Left forelimb (tissue), 1 donor: ENCODE measurements at places on chromosomes 3 and 15.

DNA sequence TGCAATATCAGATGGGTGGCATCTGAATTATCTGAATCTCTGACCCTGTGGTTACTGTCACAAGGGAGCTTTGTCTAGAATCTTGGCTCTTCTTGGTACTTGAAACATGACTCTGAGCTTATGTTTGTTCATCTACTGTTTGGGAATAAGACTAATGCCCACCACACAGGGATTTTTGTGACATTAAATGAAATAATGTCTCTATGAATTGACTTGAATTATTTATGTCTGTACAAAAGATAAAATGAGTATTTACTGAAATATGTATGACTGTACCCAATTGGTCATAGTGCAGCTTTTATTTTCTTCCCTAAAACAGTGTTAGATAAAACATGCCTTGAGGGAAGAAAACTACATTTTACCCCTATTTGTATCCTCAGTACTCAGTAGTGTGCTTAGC is 87.9 kb upstream of the ZPLD1 start:
- DNase-seq, result no peak

DNA sequence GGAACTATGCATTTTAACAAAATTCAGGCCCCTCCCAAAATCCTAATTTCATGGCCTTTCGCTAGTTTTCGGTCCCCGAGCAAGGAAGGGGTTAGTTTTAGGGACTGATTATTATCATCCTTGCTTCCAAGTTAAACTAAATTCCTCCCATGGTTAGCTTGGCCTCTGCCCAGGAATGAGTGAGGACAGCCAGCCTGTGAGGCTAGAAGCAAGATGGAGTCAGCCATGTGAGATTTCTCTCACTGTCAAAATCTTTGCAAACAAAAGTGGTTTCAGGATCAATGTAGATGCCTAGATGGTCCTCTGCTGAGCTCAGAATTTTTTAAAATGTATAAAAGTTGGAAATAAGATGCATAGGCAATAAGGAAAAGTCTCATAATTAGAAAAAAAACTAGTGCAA is 208.9 kb downstream of the RSL24D1 start:
- DNase-seq, result no peak

DNA sequence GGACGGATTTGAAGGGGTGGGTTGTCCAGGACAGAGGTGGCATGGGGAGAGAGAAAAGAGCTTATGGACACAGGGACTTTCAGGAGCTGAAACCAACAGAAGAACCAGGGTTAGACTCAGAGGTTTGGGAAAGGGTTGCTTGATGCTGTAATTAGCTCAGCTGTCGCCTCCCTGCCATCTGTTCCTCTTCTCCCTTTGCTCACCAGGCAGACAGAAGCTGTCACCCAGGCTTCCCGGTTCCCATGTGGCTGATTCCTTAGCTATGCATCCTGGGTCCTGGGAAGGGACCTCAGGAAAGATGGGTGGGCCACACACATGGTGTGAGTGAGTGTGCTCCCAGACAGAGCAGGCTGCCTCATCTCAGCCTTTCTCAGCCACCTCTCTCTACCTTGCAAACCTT is 14.1 kb downstream of the PTPN23 start:
- no peak for DNase-seq

DNA sequence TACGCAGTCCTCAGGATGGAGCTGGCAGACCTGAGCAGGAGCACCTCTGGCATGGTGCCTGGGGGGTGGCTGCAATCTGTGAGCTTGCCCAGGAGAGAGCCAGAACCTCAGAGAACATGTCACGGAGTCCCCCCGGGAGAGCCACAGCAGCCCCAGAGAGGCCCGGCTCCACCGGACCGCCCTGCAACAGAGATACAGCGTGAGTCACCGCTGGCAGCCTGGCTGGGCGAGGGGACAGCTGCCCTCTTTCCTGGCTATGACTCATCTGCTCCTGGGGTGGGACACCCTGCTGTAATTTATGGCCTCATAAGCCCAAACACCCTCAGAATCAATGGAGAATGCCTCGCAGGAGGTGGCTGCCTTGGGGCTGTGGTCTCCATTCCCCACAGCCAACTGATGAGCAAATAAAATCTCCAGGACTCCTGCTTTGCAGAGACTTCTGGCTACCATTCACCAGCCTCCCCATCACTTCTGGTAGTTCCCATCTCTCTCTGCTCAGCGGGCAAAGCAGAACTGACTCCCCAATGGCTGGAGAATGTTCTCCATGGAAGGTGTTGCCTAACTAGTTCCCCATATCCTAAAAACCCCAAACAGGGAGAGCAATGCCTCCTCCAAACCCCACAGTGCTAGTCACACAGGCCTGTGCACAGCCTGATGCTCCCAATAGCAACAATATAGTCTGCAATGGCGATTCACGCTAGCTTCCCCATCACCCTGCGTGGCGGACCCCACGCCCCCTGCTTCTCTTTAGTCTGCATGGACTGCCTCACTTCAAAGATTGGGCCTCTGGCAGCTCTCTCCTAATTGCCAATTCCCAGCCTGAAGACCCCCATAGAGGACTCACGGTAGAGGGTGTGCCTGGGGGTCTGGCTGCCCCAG is 21.6 kb downstream of the ACSBG1 start:
- peak; percentile 66 for DNase-seq

DNA sequence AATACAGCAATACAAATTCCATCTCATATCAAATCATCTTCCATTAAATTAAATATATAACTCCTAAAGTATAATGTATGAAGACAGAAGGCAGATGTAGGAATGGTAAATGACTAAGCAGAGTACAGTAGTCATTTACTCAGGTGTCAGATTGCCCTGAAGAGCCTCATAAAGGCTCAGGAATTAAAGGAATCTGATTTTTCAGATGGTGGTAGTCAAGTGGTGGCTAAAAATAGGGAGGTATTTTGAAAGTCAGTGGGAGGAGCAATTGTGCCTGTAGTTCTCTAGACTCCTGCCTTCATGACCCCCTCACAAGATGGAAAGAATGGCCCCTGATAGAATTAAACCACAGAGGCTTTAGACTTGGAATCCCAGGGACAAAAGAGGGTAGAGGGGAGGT is 142.7 kb upstream of the SYNPR start:
- no peak for DNase-seq

DNA sequence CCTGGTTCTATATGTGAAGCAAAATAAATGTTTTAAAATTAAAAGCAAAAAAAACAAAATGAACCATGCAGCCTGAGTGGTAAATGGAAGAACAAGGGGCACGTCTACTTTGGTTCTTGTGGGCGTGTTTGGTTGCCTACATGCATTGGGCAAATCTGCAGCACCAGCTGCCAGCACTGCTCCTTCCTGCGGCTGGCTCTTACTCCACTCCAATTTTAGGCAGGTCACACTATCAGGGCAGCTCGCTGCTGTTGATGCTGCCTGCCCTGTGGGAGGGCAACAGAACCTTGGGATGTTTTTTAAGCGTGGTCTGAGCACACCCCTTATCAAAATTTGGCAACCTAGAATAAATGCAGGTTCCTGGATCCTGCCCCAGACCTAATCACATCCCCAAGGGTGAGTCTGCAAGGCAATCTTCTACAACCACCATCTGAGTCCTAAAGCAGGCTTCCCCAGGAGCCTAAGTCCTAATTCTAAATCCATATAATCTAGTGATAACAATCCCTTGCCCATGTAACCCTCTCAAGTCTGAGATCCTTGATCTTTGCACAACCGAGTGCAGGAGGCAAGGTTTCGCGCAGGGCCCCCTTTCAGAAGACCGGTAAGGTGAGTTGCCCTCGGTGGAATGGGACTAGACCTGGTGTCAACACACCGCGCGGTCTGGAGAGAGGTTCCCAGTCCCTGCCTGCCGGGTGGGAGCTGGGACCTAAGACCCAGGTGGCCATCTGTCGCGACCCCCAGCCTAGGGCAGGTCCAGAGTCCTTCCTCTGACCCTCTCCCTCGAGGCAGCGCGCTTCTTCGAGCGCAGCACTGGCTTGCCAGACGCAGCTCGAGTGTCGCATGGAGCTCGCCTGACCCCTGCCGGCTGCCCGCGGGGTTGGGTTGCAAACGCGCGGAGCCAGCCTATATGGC is 15.9 kb downstream of the IVD start:
- DNase-seq, result peak; percentile 88

DNA sequence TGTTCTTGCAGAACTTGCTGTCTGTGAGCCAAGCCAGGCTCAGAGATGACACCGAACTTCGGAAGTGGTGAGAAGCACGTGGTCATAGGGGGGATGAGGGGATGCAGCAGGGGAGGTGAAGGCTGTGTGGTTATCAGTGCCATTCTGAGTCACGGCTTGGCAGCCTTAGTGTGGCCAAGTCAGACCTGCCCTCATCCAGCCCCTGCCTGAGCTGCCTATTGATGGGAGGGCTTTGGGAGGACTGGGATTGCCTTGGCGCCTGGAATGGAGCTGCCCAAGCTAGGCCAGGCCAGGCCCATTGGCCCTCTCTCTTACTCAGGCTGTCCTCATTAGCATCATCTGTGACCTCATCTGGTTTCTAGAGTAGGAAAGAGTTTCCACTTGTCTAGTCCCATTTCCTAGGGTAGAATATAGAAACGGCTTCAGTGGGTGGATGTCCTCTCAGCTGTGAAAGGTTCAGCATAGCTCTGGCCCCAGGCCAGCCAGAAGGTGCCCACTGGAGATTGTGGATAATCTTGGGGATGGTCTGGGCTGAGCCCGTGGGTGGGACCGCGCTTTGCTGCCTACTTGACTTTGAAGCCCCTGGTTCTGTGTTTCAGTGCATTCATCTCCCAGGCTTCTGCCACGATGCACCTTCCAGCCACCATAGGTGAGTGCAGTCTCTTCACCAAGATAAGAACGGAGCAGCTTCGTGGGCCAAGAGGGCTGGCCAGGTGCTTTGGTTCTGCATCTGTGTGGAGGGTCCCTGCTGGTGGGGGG is 7.2 kb downstream of the FAH start:
- no peak for DNase-seq

DNA sequence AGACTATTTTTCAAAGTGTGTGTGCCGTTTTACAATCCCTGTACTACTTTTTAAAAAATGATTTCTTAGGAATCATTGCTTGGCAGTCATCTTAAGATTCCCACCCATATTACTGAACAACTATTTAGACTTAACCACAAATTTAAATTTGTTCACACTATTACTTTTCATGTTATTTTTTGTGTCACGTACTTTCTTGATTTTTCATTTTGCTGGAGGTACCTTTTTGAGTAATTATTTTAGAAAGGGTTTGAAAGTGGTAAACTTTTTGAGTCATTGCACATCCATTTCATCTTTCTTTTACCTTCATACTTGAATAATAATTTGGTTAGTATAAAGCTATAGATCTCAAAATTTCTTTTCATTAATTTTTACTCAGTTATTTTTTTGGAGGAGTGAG is 16.9 kb downstream of the CMTM8 start:
- DNase-seq, result no peak

DNA sequence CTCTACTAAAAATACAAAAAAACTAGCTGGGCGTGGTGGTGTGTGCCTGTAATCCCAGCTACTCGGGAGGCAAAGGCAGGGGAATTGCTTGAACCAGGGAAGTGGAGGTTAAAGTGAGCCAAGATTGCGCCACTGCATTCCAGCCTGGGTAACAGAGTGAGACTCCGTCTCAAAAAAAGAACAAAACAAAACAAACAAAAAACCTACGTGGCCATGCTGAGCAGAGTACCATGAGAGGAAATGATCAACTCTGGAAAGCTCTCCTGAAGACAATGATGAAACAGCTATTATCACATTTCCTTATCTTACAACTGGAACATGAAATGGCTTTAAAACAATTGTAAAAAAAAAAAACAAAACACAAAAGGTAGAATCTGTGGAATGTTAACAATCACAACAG is 75.2 kb downstream of the CHSY1 start:
- no peak for DNase-seq

- no peak for DNase-seq
Measured at GRCh38 chr15:26028086-26028740, 165.1 kb upstream of the ATP10A start.

- no peak for DNase-seq
Measured at GRCh38 chr3:41532976-41533375, 333.7 kb downstream of the CTNNB1 start.

- DNase-seq, result no peak
Measured at GRCh38 chr3:40265181-40265580, 44.3 kb upstream of the EIF1B start.

DNA sequence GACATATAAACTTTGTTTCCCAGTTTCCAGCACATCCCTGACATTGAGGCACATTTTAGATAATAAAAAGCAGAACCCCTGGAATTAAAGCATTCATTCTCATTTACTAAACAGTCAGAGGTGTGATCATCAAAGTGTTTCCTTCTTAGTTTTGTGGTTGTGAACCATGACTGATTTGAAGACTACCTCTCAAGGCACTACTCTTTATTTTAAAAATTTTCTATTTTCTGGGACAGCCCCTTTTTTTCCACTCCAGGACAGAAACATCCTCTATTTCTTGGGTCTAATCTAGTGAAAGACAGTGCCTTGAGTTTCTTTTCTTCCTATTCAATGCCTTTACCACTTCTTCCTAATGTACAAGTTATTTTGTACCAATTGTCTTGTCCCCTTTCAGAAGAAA is 5.2 kb downstream of the SST start:
- DNase-seq, result no peak
